T47D (cell line): ENCODE measurements at places on chromosomes 12 and 14.
A peak's percentile ranks its signal among the peaks of the same experiment; 100 is the strongest.

DNA sequence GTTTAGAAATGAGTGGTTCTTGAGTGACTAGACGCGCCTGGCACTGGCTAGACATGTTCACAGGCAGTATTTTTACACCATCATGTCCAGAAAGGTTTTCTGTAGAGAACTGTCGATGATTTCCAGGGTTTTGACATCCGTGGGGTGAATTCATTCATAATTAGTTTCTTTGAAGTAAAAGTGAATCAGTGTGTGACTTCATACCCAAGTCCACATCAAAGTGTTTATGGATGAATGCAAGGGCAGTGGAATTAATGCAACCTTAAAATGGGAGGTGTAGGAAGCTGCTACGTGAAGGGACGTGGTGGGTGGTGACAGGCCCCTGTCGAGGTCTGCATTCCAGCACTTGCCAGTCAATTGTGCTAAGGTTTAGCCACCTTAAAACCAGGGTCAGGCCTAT lies 38.4 kb upstream of the ELK3 start:
- no peak for DNase-seq

DNA sequence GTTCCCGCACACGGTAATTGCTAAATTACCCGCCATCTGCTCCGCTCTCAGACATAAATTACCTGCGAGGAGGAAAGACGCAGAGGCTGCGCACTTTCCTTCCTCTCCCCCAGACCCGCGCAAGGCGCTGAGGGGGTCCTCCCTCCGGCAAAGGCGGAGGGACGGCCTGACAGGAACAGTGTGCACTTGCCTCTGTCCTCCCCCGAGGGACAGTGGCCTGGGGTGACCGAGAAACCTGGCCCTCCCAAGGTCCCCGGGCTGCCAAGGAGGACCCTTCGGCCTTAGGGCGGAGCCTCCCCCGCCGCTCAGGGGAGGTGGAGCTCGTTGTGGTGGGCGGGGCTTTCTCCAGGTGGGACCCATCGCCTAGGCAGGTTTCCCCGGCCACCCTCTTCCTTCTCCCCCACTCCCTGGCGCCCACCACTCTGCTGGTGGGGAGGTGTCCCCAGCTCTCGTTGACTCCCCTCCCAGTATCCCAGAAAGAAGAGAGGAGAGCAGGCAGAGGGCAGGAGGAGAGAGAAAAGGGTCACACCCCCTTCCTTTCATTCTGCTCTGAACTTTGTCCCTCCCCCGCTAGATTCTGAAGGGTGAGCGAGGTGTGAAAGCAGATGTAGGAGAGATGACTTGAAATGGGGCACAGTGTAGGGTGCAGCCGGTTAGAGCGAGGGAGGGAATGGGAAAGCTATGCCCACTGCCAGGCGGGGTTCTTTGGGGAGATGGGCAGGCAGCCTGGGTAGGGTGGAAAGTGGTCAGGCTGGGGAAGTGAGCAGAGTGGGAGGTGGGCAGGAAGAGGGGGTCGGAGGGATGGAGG lies 11.4 kb upstream of the CALCOCO1 start:
- DNase-seq = no peak

- DNase-seq = no peak
These were observed 398.7 kb upstream of the DDHD1 start for GRCh38 chr14:53551862-53552261.

- no peak for DNase-seq
These were observed 101.7 kb downstream of the RTN1 start for GRCh38 chr14:59768855-59769375.

DNA sequence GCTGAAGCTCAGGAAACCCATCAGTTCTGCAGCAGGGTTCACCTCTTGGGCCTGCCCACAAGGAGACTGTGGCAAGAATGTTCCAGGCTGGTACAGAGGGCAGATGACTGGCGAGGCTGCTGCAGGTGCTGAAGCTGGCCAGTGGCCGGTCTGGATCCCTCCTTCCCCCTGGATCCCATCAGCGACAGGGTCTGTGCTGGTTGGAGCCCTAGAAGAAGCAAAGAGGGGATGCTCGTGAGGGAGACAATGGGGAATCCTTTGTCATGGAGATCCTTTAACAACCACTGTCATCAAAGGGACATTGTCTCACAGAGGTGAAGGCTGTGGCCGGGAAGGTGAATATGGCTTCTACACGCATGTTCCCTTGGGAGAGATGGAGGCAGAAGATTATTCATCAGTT lies 211.4 kb upstream of the TMEM132C start:
- DNase-seq = no peak

DNA sequence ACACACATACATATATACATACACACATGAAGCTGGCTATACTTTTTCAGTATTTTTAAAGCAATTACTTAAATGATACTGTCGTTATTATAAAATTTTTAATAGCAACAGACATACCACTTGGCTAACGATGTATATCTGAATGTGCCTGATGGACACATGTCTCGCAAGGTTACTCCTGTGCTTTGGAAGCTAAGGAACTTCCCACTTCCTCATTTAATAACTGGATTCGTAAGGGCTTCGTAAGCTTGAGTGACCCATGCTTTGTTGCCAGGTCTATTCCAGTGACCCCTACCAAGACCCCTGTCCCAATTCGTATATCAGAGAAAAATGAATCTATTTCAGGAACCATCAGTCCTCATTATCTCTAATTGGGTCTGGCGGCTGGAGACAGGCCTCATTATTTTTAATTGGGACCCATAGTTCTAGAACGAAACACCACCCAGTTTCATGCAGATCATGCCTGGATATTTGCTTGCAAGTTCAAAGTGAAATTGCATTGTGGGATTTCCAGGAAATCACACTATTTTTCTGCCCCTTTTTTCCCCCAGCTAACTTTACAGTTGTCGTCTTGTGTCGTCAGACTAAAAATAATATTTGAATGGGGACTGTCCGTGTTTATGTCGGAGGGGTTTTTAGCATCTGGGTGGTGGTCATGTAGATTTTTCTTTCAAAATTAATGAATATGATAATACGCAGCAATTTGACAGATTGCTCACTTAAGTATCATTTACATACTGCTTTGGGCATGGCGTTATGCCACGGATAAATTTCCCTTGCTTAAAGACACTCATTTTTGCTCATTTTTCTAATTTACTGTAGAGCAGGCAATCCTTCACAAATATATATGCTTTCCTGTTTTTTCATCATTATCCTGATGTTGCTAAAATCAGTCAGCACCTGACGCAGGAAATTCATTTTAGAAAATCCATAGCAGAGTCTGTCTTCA lies 17.1 kb upstream of the MYO1H start:
- no peak for DNase-seq

- DNase-seq = no peak
These were observed 58.4 kb downstream of the CCDC91 start for GRCh38 chr12:28248555-28249145.

DNA sequence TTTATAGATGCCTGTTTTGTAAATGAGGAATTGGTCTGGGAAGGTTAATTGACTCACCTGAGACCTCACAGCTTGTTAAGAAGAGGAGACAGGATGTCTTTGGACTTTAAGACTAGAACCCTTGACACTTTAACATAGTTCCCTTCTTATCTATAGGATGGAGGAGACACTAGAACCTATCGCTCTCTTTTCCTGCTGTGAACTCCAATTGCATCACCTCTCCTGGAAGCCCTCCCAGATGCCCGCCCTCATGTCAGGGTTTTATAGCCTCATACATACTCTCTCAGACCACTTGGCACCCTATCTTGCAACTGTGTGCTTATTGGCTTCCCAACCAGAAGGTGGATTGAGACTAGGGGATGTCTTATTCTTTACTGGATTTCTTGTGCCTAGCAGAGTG lies 2.5 kb upstream of the CTDSP2 start:
- DNase-seq = no peak

DNA sequence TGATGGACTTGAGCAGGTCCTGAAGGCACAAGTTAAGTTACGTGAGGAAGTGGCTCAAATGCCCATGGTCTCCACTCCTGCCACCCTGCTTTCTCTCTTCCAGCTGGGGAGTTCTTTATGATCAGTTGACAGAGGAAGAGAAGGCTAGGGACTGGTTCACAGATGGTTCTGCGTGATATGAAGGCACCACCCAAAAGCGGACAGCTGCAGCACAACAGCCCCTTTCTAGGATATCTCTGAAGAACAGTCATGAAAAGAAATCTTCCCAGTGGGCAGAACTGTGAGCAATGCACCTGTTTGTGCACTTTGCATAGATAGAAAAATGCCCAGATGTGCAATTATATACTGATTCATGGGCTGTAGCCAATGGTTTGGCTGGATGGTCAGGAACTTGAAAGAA lies 162.4 kb upstream of the FSCB start:
- DNase-seq = no peak

GRCh38 chr14:42000450-42000849 lies 393.8 kb downstream of the LRFN5 start:
- DNase-seq = no peak

- DNase-seq = no peak
These were observed 257.2 kb downstream of the NELL2 start for GRCh38 chr12:44618946-44619345.

GRCh38 chr14:22865424-22866405 lies 5.8 kb upstream of the LRP10 start:
- DNase-seq = no peak

DNA sequence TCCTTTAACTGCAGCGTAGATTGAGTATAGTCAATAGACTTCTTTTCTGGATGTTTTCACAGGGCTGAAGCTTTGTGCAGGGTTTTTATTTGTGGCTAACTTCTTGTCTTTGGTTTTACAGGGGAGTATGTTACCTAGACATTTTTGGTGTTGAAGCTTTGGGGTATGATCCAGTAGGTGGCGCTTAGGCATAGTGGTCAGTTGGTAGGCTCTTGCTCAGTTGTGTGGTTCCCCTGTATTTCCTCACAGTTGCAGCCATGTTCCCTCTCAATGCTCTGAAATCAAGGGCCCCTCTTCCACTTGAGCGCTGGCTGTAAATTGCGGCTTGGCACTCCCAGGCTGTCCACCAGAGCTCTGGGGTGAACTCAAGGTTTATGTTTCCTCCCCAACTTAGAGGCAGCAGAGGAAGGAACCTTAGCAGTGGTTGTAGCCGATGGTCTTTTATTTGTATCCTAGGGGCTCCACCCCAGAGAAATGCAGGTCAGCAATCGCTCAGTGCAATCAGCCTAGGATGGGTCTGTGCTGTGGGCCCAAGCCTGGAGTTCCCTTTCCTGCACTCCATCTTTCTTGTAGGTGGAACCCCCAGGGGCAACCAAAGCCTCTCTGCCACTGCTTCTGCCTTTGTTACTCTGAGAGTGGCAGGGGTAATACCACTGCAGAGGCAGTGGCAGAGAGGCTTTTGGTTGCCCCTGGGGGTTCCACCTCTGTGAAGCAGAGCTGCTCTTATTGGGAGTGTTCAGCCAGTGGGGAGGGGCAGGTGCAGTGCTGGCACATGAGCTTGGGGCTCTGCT lies 55.1 kb downstream of the CMAS start:
- DNase-seq = no peak

DNA sequence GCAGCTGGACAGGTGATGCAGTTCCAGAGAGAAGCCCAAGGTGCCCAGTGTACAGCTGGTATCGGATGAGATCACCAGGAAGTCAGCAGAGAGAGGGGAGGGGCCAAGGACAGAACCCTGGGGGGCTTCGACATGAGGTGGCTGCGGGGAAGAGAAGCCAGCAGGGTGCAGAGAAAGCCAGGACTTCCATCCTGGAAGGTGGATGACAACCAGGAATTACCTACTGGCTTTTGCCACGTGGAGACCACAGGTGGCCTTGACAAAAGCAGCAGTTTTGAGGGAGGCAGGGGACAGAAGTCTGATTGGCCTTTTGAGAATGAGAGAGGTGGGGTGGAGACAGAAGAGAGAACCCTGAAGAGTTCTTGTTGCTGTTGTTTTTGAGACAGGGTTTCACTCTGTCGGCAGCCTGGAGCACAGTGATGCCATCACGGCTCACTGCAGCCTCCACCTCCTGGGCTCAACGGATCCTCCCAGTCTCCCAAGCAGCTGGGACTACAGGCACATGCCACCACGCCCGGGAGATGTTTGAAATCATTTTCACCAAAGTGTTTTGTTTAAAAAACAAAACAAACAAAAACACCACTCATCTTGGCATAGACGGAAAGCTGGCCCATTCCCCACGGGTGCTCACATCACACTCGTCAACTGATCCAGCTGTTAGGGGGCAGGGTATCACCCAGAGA lies 35.2 kb downstream of the CDC42BPB start:
- no peak for DNase-seq

DNA sequence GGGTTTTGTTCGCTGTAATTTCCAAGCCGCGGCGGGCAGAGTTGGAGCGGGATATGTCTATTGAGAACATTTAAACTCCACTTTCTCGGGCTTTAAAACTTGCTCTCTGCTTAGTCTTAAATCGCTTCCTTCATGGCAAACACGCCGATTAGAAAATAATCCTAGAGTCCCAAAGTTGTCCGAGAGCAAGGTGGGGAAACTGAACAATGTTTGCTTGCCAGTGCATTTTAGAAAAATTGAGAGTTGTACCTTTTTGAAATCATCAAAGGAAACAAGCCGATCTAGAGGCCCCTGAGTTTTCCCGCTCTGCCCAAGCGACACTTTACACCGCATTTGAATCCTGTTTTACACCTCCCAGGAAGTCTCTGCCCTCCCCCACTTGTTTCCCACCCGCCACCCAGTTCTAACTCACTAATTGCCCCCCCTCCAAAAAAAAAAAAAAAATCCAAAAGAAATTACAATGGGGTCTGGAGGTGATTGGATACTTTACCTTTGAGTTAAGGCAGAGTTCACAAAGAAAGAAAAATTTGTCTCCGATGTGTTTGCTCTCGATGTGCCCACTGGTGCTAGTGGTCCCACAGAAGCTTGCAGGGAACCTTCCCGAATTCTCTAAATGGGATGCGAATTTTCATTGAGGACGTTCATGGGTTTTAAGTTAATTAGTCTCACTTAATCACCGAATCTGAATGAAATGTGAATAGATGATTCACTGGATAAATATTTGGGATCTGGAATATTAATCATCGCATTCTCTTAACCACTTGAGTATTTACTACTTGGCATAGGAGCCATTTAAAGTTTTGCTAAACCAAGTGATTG lies 2.3 kb downstream of the HMGA2 start:
- DNase-seq = no peak

DNA sequence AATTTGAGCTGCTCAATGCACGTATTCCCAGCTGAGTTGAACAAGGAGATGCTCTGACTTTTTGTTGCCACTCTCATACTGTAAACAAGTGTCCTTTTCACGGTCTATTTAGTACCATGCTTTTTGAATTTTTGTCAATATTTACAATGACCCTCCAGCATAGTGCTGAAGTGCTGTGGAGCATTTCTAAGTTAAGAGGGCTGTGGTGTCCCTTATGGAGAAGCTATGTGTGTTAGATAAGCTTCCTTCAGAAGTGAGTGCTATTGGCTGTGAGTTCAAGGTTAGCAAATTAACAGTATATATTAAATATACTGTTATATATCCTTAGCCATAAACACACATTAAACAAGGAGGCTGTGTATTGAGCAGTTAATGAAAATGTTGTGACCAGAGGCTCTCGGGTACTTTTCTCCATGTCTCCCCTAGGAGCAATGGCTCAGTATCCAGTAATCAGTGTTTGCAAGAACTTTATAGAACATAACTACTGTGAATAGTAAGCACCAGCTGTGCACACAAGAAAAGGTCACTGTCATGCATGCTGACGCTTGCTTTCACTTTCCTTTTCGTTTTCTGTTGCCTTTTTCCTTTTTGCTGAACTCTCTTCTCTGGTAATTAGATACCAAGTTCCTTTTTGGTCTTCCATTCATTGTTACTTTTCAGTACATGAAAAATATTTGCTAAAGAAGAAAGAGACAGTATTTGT lies 187.2 kb upstream of the NEDD1 start:
- DNase-seq = peak; percentile 50

GRCh38 chr12:38825006-38825405 lies 80.4 kb downstream of the CPNE8 start:
- DNase-seq = no peak
